ENCODE measurements at places on chromosomes 11 and 22.

- DNase-seq = no peak
Measured at GRCh38 chr11:125164091-125164421, 495 bp upstream of the PKNOX2 start.

DNA sequence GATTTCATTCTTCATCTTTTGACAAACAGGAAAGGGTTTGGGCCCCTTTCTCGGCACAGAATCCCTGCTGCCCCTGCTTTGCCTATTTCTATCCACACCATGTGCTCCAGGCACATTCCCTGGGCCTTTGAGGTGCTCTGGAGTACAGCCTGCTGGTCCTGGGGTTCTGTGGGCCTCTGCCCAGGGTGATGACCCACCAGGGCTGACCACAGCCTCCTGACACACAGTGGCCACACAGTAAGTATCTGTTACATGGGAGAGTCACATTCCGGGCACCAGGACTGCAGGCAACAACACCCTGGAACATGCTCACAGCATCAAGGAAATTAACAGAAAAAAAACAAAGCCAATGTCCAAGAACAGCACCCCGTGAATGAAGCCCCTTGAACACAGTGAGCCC is 39.1 kb downstream of the SCUBE2 start:
- no peak for DNase-seq

GRCh38 chr11:29534836-29535235 is 482.0 kb downstream of the KCNA4 start:
- no peak for DNase-seq

- no peak for DNase-seq
Measured at GRCh38 chr11:18611196-18611595, 11.6 kb downstream of the MISFA start.

- no peak for DNase-seq
Measured at GRCh38 chr11:58067685-58068084, 36.9 kb downstream of the OR6Q1 start.

DNA sequence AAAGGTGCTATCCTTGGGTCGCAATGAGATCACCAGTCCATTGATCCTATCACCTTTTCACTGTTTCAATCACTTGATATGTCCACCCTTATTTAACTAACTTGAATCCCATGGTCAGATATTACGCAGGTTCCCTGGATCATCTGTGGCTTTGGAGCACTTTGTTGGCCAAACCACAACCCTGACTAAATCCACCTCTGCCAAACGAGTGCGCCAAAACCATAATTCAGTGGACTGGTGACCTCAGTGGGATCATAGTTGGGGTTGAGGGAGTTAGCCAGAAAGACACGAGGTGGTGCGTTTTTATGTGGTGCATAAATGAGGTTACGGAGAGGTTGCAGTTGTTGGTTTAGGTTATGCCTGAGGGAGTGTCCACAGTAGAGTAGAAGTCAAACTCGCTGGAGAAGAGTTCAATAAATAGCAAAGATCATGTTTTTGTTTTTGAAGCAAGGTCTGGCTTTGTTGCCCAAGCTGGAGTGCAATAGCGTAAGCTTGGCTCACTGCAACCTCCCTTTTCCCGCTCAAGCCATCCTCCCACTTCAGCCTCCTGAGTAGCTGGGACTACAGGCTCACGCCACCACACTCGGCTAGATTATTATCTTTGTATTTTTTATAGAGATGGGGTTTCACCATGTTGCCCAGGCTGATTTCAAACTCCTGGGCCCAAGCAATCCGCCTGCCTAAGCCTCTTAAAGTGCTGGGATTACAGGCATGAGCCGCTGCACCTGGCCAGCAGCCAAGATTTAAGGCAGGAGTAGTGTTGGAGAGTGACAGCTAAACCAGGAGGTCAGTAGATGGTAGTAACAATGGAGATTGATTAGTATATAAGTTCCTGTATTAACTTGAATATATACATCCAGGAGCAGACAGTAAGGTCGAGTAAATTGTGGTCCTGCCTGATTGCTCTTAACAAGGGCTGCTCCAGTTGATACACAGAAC is 4.5 kb downstream of the FOXR1 start:
- no peak for DNase-seq

DNA sequence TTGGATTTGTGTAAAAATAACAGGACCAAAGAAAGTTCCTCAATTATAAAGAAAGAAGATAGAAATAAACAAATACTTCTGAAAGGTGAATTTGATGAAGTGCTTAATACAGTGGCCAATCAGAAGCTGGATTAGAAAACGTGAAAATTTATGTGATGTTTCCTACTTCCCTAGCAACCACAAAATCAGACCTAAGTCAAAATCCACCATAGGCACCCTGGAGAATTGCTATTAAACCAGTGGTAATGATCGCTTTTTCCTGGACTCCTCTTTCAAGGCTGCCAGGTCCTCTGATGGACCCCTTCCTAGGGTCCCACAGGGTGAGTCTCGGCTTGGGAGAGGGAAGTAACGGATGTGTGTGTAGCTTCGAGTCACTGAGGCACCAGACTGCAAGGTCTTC is 9.6 kb downstream of the WT1 start:
- DNase-seq = no peak

- DNase-seq = no peak
Measured at GRCh38 chr22:19121631-19122142, 525 bp downstream of the DGCR2 start.

DNA sequence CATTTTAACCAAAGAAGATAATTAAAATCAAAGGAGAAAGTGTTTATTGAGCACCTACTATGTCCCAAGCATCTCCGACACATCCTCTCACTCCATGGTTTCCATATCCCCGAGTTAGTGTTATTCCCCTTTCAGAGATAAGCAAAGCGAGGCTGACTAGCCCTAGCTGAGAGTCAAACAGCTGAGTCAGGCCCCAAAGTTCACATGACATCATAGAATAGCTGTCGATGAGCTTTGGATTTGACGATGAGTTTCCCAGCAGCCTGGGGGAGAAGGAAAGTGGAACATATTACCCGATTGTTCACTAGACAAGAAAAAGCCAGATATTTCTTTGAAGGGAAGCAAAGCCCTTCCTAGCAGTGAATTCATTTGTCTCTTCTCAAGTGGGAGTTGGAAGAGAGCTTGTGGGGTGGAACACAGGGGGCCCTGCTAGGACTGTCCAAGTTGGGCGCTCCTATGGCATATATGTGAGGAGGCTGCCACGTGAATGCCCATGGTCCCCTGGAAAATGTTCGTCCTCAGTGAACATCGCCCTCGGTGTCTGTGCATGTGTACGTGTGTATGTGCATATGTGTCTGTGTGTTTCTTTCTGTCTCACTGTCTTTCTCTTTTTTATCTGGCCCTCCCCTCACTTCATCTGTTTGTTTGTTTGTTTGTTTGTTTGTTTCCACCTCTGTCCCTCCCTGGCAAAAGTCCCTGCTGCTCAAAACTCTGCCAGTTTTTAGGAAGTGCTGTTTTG is 493 bp upstream of the CYTH4 start:
- no peak for DNase-seq

- no peak for DNase-seq
Measured at GRCh38 chr22:31637891-31638618, 24.0 kb downstream of the PISD start.

- no peak for DNase-seq
Measured at GRCh38 chr22:46758121-46758520, 4.3 kb upstream of the TBC1D22A start.

GRCh38 chr22:19229600-19229999 is 51.1 kb upstream of the SLC25A1 start:
- no peak for DNase-seq

GRCh38 chr22:37275134-37275533 is 7.2 kb upstream of the CYTH4 start:
- no peak for DNase-seq

- DNase-seq = no peak
Measured at GRCh38 chr22:37906364-37907008, 389 bp downstream of the MICALL1 start.

DNA sequence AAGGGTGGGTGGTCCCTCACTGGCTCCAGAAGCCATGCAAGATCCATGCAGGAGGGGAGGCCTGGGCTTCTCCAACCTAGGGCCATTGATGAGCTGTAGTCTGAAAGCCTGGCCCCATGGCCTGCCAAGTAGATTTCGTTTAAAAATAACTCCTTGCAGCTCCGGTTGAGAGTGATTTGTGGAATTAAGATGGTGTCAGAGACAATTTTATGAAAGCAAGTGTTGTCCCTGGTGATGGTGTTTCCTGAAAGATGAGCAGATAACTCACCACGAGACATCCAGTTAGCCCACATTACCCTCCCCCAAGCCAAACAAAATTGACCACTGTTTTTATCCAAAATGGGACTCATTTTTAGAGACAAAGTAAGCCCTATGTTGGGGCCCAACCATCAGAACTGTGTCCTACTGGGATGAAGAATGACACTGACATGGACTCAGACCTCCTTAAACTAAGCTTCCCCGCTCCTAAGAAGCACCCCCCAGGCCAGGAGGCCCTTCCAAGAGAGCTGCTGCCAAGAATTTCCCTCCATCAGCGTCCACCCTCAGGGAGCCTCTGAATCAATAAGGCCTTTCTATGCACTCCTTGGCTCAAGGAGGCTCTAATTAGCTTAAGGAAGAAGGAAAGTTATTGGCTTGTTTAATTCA is 174.2 kb upstream of the NCAM1 start:
- no peak for DNase-seq

GRCh38 chr11:1864831-1865665 is 12.2 kb downstream of the LSP1 start:
- no peak for DNase-seq

DNA sequence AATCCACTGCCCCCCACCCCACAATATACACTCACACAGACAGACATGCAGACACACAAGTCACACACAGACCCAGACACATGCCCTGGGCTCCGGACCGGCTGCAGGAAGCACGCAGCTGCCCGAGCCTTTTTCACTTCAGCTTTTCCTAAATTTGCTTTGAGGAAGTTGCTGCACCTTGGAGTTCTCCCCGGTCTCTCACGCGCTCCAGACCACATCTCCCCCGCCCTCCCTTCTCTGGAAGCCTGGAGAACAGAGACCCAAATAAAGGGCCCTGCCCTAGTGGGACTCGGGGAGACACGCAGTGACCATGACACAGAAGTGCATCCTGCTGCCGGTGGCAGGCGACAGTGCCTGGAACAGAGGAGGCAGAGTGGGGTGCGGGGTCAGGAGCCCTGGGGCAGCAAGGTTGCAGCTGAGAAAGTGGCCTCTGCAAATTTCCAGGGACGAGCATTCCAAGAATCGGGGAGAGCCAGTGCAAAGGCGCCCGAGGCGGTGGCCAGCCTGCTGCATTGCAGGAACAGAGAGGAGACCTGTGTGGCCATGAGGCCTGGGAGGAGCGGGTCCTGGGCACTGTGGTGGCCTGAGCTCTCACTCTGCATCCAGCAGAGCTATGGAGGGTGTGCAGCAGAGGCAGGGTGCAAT is 19.1 kb downstream of the RPL3 start:
- DNase-seq = no peak

- no peak for DNase-seq
Measured at GRCh38 chr11:116030697-116031331, 526.6 kb upstream of the CADM1 start.

DNA sequence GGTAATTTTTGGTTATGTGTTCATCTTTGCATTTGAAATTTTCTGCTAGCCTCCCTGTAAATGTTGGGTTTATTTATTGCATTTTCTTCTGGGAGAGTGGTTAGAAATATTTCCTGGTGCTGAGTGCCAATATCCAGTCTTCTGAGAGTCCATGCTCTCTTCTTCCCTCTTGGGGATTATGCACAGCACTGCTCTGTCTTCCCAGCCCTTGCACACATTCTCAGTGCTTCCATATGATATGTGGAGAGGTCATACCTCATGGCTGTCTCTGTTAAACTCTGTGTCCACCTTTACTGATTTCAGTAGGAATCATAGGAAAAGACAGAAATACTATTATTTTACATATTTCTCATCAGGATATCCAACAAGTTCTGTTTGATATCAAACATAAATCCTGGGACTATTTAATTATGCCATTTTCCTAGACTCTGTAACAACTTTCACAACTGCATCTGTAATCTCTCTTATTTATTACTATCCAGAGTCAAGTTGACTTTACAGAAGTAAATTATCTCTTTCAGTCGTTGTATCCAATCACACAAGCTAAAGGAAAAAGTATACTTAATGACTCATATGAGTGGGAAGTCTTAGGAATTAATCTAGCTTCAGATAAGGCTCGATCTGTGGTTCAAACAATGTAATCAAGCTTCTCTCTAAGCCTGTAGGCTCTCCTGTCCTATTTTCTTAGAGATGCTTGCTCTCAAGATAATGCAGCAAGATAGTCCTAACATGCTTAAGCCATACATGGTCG is 2.7 kb upstream of the NXPE1 start:
- no peak for DNase-seq

- DNase-seq = no peak
Measured at GRCh38 chr11:76604081-76604625, 66.4 kb downstream of the LRRC32 start.

DNA sequence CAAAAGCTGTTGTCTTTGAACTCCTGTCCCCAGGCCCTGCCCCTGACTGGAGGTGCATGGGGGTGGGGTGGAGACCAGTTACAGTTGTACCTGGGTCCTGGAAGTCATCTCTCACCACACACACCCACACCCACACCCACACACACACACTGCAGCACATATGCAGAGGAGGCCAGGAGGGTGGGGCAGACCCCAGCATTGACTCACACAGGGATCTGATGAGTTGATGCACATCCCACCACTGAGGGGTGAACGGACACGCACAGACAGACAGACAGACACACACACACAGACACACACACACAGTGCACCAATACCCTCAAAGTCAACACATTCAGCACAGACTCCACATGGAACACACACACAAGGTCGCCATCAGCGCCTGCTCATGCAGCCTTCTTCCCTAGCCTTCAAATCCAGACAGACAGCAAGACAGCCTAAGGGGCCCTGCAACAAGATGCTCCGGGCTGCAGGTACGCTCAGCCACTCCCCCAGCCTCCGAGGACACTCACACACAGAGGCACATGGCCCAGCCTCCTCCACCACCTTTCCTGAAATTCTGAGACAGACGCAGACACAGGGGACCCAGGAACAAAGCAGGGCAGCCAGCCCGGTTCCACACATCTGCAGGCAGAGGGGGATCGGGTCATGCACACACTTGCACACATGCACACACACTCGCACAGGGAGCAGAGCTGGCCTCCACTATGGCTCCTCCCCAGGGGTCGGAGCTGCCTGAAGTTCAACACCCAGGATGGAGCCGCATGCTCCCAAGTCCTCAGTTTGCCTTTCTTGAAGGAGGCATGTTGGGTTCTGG is 26.5 kb downstream of the SYT7 start:
- DNase-seq = no peak

DNA sequence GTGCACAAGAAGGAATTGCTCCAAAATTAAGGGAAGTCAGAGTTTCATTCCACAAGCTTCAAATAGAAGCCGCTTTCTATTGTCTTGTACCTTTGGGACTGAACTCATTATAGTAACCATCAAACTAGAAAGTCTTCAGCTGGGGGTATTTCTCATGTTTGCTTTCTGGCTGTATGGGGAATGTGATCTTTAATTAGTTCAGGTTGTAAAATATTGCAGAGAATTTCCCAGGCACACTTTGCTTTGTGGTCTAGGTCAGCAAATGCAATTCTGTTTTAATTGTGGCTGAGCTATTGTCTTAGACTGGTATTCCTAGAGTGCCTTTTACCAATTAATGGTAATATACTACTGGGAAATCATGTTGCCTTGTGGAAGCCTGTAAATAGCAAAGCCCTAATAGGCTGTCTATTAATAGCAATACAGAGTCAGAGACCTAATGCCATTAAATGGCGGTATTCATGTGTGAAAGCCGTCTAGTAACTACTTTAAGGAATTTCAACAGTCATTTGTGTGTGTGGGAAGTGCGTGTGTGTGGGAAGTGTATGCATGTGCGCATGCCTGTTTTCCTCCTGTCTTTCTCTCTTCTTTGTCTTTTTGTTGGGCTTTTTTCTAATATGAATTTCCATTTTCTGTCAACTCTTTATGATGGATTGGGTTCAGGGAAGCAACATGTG is 276.6 kb downstream of the FAT3 start:
- no peak for DNase-seq

GRCh38 chr11:27184458-27185312 is 144.1 kb downstream of the BBOX1 start:
- no peak for DNase-seq

Measured in stimulated activated CD4-positive, alpha-beta T cell treated with anti-CD3 and anti-CD28 coated beads, TNF-alpha, amount 100 ng/mL, for 48 hours (primary cell).